Activated T-cell treated with anti-CD3 and anti-CD28 coated beads, Interleukin-2, amount 50 U/mL, for 72 hours (primary cell): ENCODE measurements at places on chromosomes 1 and 21.
A peak's percentile ranks its signal among the peaks of the same experiment; 100 is the strongest.

- no peak for DNase-seq
These were observed 228.3 kb upstream of the DEPDC1 start for GRCh38 chr1:68725001-68725752.

DNA sequence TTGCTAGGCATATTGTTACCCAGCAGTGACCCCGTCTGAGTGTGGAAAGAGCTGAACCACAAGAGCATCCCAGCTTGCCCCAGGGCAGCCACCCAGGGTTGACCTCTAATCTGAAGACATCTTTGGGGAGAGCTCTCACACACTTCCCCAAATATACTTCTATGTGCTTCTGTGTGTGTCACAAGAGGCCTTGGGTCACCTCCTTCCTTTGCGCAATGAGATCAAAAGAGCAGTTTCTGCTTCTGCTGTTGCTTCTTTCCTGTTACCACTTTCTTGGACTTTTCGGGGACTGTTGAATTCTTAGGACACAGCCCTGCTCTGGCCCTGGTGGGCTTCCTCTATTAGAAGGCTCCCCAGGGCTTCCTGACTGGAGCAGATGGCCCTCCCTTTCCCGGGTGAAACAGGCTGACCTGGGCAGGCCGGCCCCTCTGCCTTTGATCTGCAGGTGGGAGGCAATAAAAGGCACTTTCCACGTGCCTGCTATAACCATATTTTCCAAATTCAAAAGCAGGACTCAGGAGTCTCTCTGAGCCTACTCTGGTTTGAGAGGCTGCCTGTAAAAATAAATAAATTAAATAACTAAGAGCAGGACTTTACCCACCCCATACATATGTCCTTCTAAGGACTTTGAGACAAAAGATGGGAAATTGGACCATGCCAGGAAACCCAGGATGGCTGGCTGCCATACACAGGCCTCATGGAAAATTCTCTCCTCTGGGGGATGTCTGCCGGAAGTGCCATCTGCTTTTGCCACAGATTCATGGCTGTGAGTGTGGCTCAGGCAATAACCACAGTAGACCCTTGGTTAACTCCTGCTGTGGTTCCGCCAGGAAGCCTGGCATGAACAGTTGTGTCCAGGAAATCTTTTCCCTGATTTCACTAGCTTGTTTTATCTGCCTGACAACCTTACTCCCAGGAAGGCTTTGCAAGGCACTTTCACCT is 28.3 kb upstream of the RCSD1 start:
- DNase-seq = peak; percentile 21

DNA sequence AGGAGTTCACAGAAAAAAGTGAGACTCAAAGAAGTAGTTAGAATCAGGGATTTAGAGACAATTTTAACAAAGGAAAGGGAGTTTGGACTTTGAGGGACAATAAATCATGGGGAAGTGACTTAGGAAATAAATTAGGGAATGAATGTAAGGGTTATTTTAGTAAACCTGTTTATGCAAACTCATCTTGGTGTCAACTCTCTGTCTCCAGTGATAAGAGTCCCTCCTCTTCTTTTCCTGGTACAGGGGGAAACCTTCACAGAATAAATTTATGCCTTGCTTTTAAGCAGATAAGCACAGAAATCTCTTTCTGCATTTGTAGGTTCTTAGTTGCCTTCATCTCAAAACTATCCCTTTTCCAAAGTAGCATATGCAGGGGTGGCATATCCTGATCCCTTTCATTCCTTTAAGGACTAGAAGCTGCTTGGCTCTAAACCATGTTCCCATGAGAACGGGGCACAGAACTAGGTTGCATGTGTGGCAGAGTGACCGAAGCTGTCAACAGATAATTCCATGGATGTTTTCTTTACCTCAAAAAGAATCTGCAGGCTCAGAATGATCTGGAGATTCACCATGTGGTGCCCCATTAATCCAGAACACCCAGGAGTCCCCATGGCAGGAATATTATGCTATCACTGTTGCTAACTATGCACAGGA is 155.4 kb downstream of the ZNF648 start:
- no peak for DNase-seq

GRCh38 chr1:117826540-117827078 is 102.8 kb downstream of the GDAP2 start:
- DNase-seq = no peak

- DNase-seq = no peak
These were observed 487.6 kb downstream of the DPYD start for GRCh38 chr1:97433094-97433823.

DNA sequence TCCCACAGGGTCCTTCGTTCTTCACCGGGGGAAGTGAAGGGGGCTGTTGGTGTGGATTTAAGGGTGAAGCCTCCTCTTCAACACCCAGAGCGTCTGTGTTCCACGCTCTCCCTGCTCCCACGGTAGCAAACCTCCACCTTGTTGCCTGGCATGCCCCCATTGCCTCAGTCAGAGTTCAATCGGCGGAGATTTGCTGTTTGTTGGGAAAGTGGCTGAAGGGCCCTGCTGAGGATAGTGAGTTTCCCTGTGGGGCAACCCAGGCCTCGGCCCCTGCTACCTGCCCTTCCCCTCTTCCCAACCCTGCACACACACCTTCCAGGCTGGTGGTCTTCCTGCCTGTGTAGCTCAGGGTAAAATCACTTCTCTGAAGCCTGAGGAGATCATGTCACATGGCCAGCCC is 60.5 kb downstream of the TOR1AIP2 start:
- DNase-seq = no peak

DNA sequence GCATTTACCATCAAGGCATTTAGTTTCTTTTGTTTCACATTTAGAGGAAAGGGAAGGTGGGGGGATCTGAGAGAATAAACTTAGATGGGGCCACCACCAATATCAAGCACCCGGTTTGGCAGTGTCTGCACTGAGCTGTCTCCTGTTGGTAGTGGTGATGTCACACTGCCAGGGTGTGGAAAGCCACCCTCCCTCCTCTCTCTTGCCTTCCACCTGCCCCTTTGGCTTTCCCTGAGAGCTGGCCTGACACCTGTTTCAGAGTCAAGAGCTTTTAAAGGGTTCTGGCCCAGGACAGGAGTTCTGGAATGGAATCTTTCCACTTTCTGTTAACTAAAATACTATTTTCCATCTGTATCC is 13.4 kb downstream of the ATF3 start:
- no peak for DNase-seq

GRCh38 chr1:56491441-56491840 is 87.9 kb downstream of the PLPP3 start:
- no peak for DNase-seq

DNA sequence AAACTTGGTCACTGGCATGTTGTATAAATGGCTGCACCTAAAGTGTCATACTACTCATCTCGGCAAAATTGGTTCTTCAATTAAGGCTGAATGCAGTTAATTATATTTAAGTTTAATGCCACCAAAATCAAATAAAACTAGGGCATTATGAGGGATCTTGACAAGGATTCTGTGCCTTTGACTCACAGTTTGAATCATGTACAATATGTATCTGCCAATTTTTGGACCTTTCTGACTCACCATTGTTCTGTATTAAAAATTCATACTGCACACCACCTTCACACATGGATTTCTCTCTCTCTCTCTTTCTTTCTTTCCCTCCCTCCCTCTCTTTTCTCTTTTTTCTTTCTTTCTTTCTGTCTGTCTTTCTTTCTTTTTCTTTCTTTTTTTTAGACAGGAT is 14.1 kb upstream of the STXBP3 start:
- DNase-seq = no peak

- peak; percentile 25 for DNase-seq
These were observed 132.8 kb downstream of the PTPRC start for GRCh38 chr1:198771563-198772153.

DNA sequence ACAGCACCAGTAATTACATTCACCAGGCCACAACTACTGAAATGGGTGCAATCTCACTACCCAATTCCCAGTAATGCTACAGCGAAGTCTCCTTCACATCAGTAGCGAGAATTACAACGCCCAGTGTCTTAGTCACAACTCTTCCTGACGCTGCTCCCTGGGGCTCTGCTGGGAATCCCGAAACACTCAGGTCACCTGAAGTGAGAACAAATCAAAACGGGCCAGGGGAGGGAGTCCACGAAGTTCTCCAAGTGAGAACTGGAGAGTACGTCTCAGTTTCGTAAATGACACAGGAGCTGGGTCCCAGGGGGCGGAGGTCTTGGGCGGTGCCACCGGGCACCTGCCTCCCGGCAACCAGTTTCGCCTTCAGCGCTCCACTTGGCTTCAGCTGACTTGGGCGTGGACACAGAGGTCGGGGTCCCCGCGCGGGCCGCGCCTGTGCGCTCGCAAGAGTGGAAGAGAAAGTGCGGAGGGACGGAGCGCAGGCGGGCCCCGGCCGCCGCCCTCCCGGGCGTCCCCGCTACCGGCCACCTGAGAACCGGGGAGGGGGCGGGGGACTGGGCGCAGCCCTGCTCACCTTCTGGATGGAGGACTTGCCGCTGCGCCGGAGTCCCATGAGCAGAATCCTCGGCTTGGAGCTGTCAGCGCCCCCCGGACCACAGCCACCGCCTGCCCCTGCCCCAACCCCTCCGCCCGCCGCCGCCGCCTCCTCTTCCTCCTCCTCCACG is 575 bp downstream of the RRAGC start:
- peak; percentile 60 for DNase-seq

GRCh38 chr1:107132195-107132594 is 8.6 kb upstream of the NTNG1 start:
- DNase-seq = no peak

DNA sequence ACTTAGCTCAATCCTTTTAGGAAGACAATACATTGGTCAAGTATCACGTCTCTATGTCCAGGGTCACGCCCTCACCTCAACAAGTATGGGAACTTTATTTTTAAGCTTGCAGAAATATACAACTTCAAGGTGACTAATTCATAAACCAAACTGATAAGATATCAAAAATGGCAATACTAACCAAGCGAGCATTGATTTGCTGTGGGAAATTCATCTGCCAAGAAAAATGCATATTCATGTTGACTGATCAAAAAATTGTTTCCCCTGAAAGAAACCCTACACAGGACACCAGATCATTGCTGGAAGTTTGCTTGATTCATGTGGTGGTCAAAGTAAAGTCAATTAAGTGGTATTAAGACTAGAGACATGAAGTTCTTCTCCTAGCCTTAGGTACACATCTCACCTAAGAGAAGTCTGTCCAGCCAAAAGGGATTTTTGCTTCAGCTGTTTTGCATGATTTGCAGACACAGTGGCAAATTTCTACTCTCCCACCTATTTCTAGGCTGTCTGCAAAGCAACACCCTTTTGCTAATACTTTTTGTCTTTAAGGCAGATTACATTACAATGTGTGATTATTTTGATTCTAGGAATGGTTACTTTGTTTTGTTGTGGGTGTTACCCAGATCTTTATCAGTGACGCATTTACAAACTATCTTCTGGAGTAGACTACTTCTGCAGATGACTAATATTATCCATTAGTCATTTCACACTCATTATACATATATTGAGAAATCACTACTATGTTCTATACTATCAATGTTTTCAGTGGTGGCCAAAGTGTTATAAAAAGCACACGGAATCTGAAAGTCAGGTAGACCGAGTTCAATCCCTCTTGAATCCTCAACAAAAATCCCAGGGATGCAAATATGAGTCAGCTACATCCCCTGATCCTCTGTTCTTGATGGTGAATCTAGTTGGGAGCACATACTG is 12.4 kb downstream of the SAMSN1 start:
- DNase-seq = no peak

GRCh38 chr1:996851-997712 is 2.8 kb downstream of the HES4 start:
- DNase-seq = no peak

DNA sequence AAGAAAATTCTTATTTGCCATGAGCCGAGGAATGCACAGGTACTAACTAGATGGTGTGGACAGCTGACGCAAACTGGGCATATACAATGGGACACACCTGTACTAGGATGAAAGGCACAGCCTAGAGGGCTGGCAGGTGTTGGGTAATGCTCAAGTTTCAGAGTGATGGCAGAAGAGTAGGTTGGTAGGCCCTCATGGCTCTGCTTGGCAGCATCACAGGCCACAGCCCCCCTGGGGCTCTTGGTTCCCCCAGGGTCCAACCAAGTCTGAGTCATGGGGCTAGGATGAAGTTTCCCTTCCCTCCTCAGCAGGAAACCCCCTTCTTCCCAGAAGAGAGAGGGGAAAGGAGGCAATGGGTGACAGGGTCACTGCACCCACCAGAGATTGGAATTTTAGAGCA is 35.2 kb downstream of the SPEN start:
- peak; percentile 4 for DNase-seq

DNA sequence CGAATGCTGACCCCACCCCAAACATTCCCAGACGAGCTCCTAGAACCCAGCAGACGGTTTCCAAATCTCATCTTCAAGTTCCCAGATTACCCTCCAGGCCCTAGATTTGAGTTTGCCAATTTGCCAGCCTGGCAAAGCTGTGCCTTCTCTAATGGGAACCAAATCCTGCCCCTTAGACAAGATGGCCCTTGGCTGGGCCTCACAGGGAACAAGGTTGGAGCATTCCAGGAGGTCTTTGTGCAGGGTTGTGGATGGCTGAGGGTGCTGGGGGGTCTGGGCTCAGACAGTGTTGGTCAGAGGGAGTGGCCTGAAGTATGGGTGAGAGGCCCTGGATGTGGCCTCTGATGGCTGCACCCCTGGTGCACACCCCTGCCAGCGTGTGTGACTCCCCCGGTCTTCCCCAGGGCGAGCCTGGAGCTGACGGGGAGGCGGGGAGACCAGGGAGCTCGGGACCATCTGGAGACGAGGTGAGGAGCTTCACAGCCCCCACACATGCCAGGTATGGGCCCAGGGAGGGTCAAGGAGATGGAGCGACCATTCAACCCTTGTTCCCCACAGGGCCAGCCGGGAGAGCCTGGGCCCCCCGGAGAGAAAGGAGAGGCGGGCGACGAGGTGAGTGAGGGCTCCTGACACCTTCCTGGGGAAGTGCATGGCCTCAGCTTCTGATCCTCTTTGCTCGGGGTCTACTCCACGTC is 10.2 kb downstream of the COL6A1 start:
- no peak for DNase-seq

DNA sequence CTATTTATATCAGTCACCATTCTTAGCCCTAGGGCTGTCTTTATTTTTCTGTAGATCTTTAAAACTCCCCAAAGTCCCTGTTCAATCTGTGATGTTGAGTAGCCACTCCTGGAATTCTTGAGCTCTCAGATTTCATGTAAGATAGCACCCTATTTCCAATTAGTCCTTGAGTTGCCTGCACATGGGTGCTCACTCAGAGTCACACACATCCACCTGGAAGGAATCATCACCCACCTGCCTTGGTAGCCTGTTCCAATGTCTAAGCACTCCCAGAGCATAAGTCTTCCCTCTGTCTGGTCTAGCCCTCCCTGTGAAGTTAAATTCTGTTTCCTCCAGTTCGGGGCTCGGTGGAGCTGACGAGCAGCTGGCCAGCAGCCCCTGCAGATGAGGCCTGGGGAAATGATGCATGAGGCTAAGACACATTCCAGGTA is 14.7 kb upstream of the ATF3 start:
- DNase-seq = no peak

GRCh38 chr1:171641076-171641864 is 11.2 kb downstream of the MYOC start:
- no peak for DNase-seq

GRCh38 chr21:29342363-29342957 is 43.7 kb downstream of the BACH1 start:
- peak; percentile 74 for DNase-seq
